Testis (tissue), 5 donors: ENCODE measurements at places on chromosomes 2 and 18. TPM values are rescaled to one million over a fixed set of nuclear protein-coding genes. Genes with fewer than 3 reads are reported as not detected.

DNA sequence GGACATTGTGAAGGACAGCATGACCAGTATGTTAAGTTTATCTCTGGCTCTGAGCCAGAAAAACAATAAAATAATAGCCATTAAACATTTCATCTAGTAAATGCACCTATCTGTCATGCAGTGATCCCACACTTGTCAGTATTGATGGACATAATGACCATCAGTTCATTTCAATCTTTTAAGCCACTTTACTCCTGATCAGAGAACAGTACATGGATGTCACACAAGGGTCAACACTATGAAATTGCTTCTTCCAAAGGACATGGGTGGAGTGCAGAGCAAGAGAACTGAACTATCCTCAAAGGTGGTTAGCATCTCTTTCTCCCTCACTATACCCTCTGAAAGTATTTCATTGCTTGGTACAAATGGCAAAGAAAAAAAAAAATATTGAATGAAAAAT is 816.0 kb upstream of the GYPC start:
- DNase-seq, result no peak

DNA sequence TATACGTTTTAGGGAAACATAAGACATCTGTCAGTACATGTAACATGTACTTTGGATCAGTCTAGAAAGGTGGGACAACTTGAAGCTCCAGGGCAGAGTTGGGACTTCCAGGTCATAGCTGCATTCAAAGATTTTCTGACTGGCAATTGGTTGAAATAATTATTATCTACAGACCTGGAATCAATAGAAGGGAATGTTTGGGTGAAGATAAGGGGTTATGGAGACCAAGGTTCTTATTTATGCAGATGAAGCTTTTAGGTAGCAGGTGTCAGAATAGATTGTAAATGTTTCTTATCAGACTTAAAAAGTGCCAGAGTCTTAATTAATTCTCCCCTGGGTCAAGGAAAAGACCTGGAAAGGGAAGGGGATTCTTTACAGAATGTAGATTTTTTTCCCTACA is 19.8 kb downstream of the RPIA start:
- DNase-seq, result no peak

- DNase-seq, result no peak
Observed at GRCh38 chr2:178238154-178238521, 43.8 kb downstream of the OSBPL6 start.

DNA sequence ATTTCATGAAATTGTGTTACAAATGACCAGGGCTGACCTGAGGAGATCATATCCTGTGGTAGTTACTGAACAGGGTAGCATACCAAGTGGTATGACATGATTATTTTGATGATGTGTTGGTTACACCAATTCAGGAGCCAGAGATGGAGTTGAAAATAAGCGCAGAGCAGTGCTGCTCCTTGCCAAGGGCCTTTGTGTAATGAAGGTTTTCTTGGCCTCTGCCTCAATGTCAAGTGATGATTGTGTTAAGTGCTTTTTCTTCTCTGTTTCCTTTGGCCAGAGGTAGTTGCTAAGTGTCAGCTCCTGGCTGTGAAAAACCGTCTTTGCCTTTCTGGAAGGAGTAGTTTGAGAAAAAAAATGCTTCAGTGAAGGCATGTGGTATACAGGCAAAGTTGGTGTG is 131.2 kb downstream of the CERS6 start:
- no peak for DNase-seq

DNA sequence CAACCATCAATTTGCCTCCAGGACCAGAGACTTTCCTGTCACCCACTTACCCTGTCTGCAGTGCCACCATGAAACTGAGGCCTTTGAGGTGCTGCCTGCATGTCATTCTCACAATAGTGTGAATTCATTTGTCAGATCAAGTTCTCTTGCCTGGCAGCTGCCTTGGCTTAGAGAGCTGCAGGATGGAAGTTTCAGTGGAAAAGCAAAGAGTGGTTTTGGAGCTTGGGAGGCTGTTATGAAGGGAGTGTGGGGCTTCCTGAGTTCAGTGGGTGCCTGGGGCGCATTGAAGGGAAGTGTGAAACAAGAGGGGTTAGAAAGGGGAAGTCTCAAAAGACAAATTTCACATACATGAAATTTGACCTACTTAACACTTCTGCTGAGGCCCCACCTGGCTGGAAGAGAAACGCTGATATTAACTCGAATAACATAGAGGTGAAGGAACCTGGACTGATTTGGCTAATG is 7.9 kb upstream of the LBH start:
- no peak for DNase-seq

DNA sequence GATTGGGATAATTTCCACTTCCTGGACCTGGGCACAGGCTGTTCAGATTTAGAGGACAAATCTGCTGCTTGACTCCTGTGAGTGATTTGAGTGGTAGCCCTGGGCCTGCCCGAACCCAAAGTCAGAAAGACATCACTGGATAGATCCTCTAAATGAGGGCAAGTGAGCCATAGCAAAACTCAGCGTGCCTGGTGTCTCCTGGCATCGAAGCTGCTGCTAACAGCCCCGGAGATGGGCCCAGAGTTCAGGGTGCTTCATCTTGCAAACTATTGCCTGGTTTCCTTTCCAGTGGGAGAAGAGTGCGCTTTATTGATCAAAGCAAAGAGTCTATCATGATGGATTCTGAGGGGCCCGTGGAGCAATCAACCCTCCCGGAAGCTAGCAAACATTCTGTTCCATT is 153.1 kb upstream of the KLHL29 start:
- DNase-seq, result no peak

DNA sequence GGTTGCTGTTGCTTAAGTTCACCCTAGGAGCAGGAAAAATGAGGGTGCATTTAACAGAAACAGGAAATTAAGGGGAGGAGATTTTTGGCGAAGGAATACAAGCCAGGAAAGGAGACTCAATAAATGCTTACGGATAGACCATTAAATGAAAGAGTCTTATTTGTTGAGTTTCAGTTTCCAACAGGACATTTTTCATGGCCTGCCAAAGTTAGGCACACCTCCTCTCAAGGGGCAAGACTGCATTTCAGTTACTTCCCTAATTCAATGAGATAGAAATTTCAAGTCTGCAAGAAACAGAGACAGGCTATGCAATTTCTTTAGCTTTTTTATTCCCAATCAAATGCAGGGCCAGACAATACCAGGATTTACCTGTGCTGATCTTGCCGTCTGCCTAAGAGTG is 394.7 kb upstream of the KLHL29 start:
- no peak for DNase-seq

- no peak for DNase-seq
Observed at GRCh38 chr2:216596980-216597509, 36.2 kb upstream of the IGFBP2 start.

- DNase-seq, result no peak
Observed at GRCh38 chr2:21289989-21290388, 166.2 kb downstream of the TDRD15 start.

DNA sequence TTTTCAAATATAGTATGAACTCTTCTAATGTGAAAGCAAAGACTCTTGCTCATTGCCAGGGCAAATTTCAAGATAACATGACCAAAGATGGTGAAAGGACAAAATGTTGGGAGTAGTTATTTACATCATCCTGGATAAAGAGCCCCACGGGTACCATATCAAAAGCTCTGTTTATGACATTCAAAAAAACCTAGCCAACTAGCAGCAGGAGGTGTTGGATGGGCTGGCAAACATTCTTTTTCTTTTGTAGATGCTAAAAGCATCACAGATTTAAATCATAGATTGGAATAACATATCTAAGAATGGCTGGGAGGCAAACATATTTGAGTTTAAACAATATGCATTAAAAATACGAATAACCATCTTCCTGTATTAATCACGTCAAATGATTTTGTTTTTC is 153.5 kb downstream of the ICOS start:
- no peak for DNase-seq

DNA sequence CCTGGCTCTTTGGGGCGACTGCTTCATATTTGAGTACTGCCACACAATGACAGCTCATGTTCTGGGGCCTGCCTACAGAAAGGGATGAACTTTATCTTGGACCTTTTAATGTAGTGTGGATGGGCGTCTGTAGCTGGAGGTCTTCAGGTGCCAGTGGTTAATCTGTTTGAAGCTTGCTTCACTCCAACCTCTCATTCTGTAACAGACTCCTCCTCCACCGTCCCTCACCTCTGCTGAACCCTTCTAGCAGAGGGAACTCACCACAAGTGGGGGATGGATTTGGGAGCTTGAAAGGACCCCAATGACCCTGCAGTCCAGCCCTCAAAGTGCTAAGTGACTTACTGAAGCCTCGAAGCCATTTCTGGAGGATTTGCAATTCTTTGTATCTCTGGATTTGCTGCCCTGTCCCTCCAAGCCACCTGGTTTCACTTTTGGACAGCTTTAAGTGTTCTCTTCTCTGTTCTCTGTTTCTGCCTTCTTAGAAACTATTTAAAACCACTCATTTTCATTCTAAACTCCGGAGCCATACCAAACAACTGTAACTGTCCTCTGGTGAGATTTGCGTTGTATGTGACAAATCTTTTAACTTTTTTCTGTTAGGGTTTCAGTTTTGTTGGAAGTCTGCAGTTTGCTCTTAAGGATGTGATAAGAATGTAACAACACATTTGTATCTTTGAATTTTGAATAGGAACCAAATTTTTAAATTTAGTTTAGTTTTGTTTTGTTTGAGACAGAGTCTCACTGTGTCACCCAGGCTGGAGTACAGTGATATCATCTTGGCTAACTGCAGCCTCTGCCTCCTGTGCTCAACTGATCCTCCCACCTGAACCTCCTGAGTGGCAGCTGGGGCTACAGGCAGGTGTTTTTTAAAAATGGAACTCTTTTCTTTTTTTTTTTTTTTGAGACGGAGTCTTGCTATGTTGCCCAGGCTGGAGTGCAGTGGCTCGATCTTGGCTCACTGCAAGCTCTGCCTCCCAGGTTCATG is 37.0 kb upstream of the CASP8 start:
- DNase-seq, result peak; percentile 34

DNA sequence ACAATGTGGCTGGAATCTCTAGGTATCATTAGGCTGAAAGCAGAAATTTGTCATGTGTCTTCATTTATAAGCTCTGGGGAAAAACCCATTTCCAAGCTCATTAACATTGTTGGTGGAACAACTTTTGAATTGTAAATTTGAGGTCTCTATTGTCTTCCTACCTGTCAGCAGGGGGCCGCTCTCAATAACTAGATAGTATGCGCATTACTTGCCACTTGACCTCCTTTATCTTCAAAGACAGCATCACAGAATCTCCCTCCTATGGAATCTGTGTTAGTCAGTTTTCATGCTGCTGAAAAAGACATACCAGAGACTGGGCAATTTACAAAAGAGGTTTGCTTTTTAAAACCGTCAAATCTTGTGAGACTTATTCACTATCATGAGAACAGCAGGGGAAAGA is 223.1 kb downstream of the CALCRL start:
- no peak for DNase-seq

DNA sequence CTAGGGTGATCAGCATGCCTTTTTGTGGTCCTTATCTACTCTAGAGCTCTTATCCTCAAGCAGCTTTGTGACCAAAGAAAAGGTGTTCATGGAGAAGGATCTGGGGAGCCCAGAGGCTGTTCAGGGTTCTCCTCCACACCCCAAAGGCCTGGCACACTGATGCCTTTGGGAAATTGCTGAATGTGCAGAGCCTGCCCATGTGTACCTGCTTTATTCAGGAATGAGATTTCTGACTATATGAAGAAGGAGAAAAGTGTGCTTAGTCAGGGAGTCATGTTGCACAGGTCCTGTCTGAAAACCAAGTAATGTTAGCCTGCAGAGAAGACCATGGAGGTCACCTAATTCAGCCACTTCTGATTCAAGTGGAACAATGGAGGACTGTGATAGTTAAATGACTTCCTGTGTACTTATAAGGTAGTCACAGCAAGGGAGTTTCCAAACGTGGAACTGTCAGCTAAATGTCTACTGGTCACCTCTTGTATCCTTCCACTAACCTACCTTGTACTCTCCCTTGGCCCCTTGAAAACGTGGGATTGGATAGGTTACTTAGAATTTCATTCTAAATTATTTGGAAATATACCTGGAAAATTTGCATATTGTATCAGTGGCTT is 81.3 kb downstream of the LIMS1 start:
- no peak for DNase-seq

- DNase-seq, result no peak
Observed at GRCh38 chr2:196406-196805, 67.4 kb downstream of the SH3YL1 start.

GRCh38 chr2:206442833-206443734 is at the start of gene ADAM23:
Gene ADAM23, plus strand, starts transcription at chr2:206443532. Its CDS starts 335 bp downstream, at chr2:206443867.
- peak; percentile 83 for DNase-seq

DNA sequence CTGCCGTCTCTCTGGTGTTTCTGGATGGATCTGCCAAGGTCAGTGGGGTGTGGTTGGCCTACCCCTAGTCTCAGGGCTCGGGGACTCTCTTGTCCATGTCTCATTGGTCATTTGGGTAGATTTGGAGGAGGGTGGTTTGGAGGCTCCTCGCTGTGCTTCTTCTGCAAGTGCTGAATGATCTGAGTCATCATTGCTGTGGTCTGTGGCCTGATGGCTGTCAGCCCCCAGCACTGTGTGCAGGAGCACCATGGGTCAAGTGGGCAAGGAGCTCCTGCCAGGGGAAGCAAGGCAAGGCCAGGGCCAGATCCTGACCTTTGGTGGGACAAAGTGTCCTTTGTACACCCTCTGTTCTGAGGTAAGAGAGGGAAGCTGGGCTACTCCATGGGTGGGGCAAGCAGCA is 221.8 kb downstream of the FHOD3 start:
- DNase-seq, result no peak

- DNase-seq, result peak; percentile 81
Observed at GRCh38 chr18:44696892-44697291, 16.2 kb downstream of the SETBP1 start.

GRCh38 chr2:196336715-196337114 is 165.3 kb upstream of the STK17B start:
- no peak for DNase-seq

- peak; percentile 75 for DNase-seq
Observed at GRCh38 chr2:231985823-231986261, 24.3 kb downstream of the DIS3L2 start.

DNA sequence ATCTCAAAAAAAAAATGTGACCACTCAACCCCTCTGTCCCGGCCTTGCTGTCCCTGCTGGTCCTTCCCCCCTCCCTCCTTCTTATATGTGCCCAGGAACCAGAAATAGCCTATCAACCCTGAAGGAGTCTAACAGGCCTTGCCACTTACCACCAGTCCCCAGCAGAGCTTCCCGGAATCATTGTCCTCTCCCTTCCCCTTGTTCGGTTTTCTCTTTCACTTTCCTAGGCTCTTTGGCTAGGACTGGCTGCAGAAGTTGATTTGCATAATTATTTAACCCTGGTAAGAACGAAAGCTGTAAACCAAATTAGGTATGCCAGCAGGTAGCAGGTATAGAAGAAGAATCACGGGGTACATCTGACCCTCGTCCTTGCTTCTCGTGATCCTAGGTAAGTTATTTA is 72.6 kb upstream of the ZNF532 start:
- DNase-seq, result no peak

SP9 gene
- total RNA-seq, result 0.74 TPM

ACTG2 gene
- total RNA-seq, result 1.3 TPM

SLC9A2 gene
- 9.4 TPM for total RNA-seq

RNMT gene
- 30.5 TPM for total RNA-seq

TRIM43 gene
- total RNA-seq, result 1.4 TPM

CROCC2 gene
- 0.43 TPM for total RNA-seq

HOXD1 gene
- 7.6 TPM for total RNA-seq
